ENCODE measurements at places on chromosomes 2 and 18.
A peak's percentile ranks its signal among the peaks of the same experiment; 100 is the strongest.

DNA sequence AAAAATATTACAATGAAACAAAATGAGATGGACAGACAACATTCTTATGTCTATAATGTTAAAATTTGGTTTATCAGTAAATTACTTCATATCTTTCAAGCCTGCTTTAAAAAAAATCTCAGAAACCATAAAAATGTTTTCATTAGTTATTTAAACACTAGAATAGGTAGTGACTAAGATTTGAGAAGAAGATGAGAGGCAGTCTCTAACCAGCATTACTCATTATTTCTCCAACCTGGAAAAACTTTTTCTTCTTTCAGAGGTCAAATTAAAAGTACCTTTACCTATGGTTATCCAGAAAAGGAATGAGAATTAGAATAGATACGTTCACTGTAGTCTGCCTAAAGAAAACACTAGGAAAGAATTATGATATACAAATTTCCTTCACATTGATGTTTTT, 50.3 kb downstream of the IKZF2 start:
- no peak for DNase-seq

DNA sequence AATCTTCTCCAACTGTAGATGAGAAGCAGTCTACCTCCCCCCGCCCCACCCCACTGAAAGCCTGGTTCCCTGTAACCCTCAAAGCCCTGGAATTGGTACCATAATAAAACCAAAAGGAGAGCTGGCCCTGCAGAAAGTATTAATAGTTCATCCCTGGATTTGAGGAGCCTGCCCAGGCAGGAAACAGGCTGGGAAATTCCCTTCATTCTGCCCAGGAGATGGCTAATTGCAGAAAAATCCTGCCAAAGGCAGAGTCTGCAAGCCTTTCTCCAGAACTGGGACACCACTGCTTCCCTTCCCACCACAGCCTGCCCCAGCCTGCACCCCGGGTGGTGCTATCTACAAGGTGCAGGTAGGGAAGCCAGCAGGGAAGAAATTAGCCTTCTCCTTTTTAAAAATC, 16.3 kb downstream of the GKN2 start:
- DNase-seq = peak; percentile 38

DNA sequence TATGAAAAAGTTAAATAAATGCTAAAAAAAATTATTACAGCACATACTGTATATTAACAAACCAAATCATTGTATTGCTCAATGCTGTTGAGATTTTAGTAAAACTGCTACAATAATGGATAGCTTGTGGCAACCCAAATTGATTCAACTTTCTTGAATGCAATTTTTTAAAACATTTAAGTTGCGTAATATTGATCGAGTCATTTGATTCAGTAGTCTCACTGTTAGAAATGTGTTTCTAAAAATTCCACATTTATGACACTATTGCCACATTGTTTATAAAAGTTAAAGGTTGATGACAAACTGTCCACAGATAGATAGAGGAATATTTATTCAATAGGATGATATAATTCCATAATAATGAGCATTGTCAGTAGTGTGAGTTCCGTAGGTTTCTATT, 640.7 kb upstream of the CRIM1 start:
- no peak for DNase-seq

GRCh38 chr2:202375033-202375608, 1.0 kb upstream of the BMPR2 start:
- peak; percentile 84 for DNase-seq

DNA sequence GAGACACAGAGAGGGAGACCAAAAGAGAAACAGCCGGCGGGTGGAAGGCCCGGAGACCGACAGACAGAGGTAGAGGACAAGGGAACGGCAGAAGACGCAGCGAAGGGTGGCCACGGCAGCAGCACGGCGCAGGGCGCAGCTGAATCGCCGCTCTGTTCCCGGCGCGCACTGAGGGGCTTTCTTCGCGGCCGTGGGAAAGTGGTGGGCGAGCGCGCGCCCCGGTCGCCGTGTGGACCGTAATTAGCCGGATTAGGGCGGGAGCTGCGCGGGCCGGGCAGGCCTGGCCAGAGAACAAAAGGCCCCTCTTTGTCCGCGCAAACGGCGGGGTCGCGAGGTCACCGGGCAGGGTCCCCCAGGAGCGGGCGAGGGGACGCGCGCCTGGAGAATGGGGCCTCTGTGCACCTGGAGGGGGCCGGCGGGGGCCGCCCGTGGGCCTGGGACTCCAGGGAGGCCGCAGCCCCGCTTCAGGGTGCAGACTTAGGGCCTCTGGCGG, 158.3 kb downstream of the ZFP36L2 start:
- no peak for DNase-seq

- DNase-seq = no peak
These were observed 8.9 kb downstream of the TNS1 start for GRCh38 chr2:217993817-217994463.

DNA sequence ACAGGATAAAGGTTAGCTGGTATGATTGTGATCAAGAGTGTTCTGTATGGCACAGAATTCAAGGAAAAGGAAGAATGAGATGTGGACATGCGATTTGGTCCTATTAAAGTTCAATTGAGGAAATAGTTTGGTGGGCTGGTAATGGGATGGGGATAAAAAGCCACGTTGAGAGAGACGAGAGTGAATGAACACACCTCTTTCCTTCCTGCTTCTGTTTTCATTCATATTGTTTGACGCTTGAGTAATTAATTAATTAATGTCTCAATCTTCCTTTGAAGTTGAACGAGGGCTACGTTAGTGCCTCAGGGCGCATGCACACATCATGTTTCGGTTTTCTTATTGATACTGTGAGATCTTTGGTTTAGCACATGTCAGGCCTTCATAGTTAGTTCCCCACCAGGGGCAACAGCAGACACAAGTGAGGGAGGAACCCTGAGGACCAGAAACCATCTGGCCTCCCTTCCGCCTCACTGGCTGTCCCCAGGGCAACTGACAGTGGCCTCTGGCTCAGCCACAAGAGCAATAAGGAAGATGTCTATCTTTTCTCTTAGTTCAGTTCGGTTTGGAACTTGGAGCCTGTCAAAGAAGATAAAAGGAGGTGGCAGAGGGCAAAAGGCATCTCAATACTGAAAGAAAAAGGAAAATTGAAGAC, 116.0 kb downstream of the LIPG start:
- no peak for DNase-seq

GRCh38 chr18:7754258-7754657, 187.1 kb downstream of the PTPRM start:
- no peak for DNase-seq

GRCh38 chr2:18600255-18600613, 10.9 kb upstream of the NT5C1B start:
- DNase-seq = no peak

DNA sequence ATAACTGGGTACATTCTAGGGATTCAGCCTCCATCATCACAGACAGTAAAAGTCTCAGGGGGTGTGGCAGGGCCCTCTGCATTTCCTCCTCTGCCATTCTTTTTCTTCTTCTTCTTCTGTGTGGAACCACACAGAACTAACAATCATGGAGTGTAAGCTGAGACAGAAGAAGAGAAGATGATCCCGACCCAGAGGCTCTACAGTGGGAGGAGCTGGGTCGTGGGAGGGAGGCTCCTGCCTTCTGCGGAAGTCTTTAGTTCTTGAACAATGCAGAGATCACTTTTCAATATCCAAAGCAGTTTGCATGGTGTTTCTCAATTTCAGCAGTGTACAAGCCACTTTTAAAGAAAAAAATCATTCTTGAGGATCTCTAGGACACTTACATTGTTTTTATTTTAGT, 80.9 kb downstream of the KCNS3 start:
- DNase-seq = no peak

GRCh38 chr2:37602702-37603101, 68.7 kb downstream of the CDC42EP3 start:
- no peak for DNase-seq

- DNase-seq = no peak
These were observed 150.9 kb upstream of the ZFP36L2 start for GRCh38 chr2:43377327-43377726.

DNA sequence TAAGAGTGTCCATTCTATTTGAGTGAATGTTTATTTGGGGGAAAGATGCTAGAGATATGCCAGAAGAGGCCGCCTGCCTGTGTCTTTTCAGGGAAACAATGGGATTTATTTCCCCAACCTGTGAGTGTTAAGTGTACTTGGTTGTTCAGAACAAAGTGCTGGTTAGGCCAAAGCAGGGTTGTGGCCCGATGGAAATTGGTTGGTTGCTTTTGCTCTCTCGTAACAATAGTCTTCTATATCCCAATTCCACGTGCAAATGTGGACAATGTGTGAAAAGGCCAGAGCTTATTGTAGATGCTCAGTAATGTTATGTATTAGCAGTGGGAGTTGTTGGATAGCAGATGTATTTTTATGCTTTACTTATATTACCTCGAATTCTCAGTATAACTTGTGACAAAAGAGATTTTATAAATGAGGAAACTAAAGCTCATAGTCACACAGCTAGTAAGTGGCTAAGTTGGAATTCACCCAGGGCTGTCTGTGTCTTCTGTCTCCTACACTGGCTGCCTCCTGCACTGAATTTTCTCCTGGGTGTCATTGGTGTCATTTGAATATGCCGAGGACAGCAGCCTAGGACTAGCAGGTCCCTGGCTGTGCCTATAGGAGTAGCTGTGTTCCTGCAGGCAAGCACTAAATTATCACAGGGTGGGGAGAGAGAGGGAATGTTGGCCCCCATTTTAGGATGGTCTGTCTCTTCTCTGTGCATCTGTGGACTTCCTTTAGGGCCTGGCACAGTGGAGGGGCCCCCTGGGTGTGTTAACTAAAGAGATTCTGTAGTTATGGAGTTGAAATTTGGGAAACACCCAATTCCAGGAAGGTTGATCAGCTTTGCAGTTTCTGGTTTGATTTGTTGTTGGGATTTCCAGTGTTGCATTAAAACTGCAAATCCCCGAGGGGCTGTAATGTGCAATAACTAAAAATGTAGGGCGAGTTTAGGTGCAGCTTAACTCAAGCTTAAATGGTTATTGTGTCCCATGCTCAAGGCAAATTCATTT, 21.6 kb downstream of the GPD2 start:
- no peak for DNase-seq
